Activated CD4-positive, alpha-beta T cell treated with anti-CD3 and anti-CD28 coated beads, Interleukin-2, amount 10 ng/mL, durations not matched to agents 7 days and 5 days (primary cell): ENCODE measurements at places on chromosomes 7 and 10. TPM values are rescaled to one million over a fixed set of nuclear protein-coding genes. Genes with fewer than 3 reads are reported as not detected.

The DENND2A gene
- total RNA-seq, result not detected

The SFMBT2 gene
- 32.3 TPM for total RNA-seq

The IRF5 gene
- total RNA-seq, result 6.5 TPM

The FAM25A gene
- not detected for total RNA-seq

The SFXN4 gene
- 19.0 TPM for total RNA-seq

The SOSTDC1 gene
- total RNA-seq, result not detected

The MSS51 gene
- 3.4 TPM for total RNA-seq

The HSPA12A gene
- 0.08 TPM for total RNA-seq

The CPEB3 gene
- 2.6 TPM for total RNA-seq

The LIPF gene
- total RNA-seq, result not detected

The CHN2 gene
- 2.4 TPM for total RNA-seq

The SMKR1 gene
- total RNA-seq, result 2.2 TPM

The ARPC1A gene
- total RNA-seq, result 56.8 TPM

GRCh38 chr10:2925631-2926030 is 141.7 kb upstream of the PFKP start:
- peak; percentile 10 for DNase-seq

- no peak for DNase-seq
These were observed 104.1 kb downstream of the TACC2 start for GRCh38 chr10:122093076-122093475.

GRCh38 chr7:39753823-39754325 is 130.5 kb downstream of the RALA start:
- no peak for DNase-seq

- no peak for DNase-seq
These were observed 102.5 kb downstream of the VIM start for GRCh38 chr10:17330501-17330900.

- DNase-seq, result no peak
These were observed 35.1 kb downstream of the SLIT1 start for GRCh38 chr10:97150616-97151015.

GRCh38 chr10:30070001-30070685 is 10.8 kb upstream of the JCAD start:
- no peak for DNase-seq

DNA sequence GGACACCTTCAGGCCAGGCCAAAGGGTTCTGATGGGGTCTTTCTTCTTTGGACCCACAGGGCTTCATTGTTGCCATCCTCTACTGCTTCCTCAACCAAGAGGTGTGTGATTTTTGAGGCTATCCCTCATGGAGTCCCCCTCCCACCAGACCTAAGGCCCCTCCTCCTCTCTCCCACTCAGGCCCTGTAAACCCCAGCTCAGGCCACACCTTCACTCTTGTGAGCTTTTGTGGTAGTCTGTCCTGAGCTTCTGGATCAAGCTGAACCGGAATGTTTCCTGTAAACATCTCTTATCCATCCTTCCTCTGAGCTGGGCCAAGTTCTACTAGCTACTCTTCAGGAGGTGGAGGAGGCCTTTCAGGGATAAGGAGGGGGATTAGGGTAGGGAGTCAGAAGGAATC is 13.5 kb downstream of the GHRHR start:
- DNase-seq, result no peak

GRCh38 chr7:138226001-138226476 is 149.8 kb downstream of the AKR1D1 start:
- no peak for DNase-seq

GRCh38 chr10:75223507-75223906 is 12.2 kb downstream of the COMTD1 start:
- no peak for DNase-seq

DNA sequence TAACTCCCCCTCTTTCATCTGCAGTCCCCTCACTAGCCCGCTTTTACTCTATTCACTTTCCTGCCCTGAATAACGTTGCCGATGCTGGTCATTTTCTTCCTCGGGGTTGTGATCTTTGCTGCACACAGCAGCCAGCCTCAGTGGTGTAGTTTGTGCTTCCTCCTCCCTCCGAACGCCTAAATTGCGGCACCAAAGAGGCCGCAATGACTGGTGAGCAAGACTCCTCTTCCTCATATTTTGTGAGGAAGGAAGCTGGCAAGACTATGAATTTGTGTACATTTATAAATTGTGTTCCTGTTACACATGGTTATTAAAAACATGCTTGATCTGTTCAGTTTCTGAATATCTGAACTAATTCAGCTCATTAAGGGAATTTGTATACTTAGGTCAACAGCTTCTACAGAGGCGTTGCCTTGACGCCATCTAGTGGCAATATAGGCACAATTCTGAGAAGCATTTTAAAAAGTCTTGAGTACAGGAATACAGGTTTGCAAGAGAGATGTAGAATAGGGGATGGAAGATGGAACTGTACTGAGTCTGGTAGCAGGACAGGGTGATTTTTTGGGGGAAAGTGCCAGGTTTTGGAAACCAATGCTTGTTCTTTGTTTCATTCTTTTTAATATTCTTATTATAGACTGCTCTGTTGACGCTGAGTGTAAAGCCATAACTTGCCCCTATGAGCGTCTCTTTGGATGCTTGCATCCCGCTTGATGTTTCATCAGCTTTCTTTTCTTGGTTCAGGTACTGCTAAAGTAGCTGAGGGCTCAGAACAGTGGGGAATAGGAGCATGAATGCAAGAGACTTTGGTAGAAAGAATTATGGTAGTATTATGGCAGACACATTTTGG is 4.1 kb upstream of the TAS2R5 start:
- DNase-seq, result peak; percentile 43

- no peak for DNase-seq
These were observed 14.5 kb upstream of the ZNF273 start for GRCh38 chr7:64888561-64888900.

DNA sequence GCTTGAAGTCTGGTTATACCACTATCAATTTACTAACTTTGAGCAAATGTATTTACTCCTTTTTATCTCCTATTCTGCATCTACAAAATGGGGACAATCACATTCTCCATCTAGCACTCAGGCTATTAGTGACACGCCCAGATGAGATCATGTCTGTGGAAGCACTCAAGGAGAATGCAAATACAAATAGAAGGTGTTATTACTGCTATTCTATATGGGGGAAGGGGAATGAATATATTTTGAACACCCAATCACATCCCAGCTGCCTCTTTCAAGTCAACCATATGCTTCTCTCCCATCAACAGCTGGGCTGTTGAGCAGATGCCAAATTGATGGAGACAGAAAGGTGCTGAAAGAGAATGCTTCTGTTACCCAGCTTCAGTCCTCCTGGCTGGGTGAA is 23.5 kb downstream of the SGMS1 start:
- DNase-seq, result no peak

GRCh38 chr7:22256541-22257096 is 100.3 kb downstream of the RAPGEF5 start:
- no peak for DNase-seq

DNA sequence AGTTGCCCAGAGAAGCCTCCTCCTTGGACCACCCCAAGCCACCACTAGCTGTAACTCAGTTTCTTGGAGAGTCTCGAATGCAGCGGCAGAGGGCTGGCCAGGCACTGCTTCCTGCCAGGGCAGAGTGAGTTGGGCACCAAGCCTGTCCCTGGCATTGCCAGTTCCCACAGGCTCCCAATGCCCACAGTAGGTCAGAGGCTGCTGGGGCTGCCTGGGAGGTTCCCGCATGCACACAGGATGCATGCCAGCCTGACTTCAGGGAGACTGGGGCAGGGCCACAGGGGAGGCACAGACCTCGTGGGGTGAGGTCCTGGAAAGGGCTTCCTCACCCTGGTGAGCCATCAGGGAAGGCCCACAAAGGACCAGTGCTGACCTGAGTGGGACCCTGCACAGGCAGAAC is 152.8 kb downstream of the ZNF248 start:
- no peak for DNase-seq

GRCh38 chr7:27144781-27145164 is 1.3 kb upstream of the HOXA5 start:
- DNase-seq, result no peak

DNA sequence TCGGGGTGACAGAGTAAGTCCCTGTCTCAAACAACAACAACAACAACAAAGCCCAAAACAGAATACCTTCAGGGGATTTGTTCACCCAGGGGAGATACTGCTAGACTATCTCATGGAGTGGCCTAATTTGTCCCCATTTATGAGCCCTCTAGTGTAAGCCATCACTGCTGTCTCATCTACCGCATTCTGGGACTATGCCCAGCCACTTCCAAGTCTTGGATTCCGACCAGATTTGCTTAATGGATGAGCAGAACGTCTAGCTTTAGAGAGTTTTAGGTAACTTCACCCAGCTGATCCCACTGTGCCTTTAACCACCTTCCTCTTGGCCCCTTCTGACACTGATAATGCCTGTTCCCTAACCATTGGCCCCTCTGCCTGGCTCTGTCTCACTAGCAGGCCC is 47.1 kb downstream of the PAPSS2 start:
- DNase-seq, result no peak

DNA sequence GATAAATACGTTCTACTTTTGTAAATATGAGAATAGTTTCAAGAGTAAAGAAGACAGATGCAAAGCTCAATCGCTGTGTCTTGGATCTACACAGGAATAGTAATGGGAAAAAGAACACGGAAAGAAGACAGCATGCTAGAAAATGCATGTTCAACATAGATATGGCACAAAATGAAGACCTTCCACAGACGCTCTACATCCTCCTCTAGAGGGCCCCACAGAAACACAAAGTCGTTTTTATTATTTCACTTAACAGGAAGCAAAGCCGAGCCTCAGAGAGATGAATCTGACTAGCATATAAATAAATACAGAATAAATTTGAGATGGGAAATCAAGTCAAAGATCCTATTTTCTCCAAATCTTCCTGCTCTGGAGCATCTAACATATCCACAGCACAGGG is 292.6 kb downstream of the PARD3 start:
- peak; percentile 15 for DNase-seq

DNA sequence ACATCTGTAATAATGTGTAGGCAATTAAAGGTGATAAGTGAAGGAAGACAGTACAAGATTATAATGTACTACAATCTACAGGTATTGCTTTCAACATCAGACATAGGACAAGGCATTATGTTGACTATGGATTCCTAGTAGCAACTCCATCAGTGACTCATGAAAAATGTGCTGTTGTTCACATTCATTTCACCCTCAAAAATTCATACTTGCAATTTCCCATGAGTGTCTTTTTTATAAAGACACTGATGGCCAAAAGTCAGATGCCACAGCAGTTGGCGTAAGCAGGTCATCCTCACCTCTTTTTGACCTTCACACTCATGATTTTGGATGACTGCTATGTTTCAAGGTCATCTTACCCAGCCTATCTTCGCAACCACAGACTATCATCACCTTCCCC is 100.0 kb upstream of the AMPH start:
- no peak for DNase-seq

- DNase-seq, result no peak
These were observed 464.3 kb upstream of the NRP1 start for GRCh38 chr10:33798754-33799153.

DNA sequence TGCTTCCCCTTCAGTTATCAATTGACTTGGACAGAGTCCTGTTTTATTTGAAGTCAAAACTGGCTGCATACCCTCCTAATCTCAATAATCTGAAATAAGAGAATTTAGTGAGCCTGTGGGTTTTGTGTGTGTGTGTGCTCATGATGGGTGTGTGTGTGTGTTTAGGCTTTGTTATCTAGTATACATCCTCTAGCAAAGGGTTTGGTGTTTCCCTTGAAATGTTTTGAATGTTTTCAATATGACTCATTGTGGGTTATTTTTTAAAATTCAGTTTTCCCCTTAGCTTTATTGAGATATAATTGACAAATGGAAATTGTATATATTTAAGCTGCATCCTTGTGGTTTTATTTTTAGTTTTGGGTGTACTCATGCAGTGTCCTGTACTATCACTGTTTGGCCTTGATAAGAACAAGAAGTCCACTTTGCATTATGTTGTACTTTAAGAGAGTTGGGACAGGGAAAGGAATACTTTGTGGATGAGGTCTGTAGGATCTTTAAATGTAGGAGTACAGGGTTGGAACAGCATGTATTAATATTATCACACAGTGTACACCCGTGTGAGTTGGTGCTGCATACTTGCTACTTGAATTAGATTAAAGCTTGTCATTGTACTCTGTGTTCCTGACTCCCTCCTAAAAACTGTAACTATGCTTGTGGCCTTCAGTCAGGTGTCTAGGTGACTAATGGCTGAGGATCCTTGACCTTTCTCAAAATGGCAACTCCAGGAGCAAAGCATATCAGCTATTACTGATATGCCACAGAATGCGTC is 58.3 kb downstream of the VCL start:
- DNase-seq, result peak; percentile 44

DNA sequence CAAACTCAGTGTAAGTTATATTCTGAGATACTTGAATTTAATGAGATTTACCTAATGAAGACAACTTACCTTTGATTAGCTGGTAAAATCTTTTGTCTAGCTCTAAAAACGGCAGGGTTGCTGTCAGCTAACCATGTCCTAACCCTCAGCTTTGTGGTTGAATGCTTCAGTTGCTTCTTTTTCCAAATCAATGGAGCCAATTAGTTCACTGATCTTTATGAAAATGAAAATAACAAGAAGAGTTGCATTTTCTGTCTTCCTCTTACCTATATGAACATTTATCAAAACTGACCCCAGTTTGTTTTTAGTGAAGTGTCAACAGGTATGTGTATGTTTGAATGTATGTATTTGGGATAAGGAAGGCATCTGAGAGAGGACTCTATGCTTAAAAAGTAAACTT is 253.1 kb upstream of the MTPN start:
- DNase-seq, result no peak

DNA sequence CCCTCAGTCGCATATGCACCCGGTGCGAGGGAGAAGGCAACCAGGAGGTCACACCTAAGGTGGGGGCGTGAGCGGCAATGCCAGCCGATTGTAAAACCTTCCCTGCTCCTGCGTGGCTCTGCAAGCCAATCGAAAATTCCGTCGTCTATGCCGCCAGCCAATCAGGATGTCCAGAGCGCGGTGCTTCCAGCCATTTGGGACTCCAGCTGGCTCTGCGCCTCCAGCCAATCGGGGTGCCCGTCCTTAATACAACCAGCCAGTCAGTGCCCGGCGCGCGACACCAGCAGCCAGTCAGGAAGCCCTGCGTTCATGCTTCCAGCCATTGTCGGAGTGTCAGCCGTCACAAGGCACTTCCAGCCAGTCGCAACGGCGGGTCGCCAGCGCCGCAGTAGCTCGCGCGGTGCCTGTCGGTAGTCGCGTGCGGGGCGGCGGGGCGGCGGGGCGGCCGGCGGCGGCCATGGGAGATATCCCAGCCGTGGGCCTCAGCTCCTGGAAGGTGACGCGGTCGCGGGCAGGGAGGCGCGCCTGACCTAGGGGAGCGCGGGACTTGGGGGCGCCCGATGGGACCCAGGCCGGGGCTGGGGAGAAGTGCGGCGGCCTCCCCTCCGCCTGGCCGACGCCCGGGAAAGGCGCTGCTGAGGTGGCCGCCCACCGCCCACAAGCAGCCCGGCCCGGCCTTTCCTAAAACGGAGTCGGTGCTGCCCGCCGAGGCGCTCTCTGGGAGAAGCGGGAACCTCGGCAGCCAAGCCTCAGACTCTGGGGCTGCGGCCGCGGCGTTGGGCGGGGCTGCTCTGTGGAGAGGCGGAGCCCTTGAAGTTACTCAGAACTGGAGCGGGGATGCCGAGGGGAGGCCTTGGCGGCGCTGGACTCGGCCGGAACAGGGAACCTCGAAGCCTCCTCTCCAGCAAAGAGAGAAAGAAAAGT is at the start of gene AKR1E2:
Gene AKR1E2, plus strand, starts transcription at position 340 of the 924 bp plus-strand sequence. Its CDS starts 118 bp downstream, at position 458.
- peak; percentile 92 for DNase-seq

- DNase-seq, result peak; percentile 59
These were observed 69.0 kb upstream of the VOPP1 start for GRCh38 chr7:55641273-55641691.

- no peak for DNase-seq
These were observed 30.6 kb downstream of the COL28A1 start for GRCh38 chr7:7504910-7505704.

GRCh38 chr10:84398696-84399095 is 70.3 kb downstream of the CCSER2 start:
- DNase-seq, result no peak
